ENCODE measurements at places on chromosomes 2 and 18.
A peak's percentile ranks its signal among the peaks of the same experiment; 100 is the strongest.

- DNase-seq, result no peak
These were observed 320.9 kb upstream of the TCF4 start for GRCh38 chr18:55908901-55909366.

DNA sequence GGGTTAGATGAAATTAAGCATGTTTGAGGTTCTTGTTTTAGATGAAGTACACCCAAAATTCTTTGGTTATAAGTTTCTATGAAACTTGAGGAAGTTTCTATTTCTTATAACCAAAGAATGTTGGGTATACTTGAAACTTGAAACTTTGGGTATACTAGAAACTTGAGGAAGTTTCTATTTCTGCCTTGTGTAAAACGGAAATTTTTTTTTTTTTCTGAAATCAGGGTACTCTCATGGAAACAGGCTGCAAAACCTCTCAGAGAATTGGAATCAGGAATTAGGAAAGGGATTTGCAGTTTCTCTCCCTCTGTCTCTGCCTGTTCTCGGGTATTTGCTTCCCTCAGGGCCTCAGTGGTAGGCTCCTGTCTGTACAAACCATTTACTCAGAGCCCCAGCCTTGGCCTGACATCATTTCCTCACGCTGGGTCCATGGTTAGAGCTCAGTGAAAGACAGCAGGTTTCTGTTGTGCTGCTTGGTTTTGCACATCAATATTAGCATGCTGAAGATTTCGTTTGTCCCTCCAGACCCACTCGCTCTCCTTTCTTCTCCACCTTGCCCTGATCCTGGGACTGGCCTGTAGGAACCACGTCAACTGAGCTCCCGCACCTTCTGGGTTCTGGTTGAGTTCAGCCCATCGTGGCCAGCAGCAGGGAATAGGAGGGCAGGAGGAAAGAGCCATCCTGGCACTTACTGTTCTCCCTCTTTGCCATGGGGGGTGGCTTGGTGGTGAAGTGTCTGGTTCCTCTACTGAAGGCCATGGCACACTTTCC lies 106.4 kb downstream of the POLR1A start:
- peak; percentile 63 for DNase-seq

DNA sequence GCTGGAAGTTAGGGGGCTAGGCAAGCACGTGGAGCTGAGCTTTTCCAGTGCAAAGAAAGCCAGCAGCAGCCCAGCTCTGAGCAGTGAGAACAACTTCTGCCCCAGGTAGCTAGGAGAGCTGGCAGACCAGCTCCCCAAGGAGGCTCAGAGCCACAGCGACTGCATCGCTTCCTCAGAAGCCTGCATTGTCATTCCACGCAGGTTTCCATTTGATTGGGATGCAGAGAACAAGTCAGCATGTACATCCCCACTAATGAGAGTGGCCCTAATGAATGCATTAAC lies 45.1 kb downstream of the C1QL2 start:
- DNase-seq, result no peak

- DNase-seq, result no peak
These were observed 54.7 kb upstream of the SLC1A4 start for GRCh38 chr2:64934530-64934929.
